ENCODE measurements at places on chromosomes 1 and 21.

GRCh38 chr1:30550365-30551220, 172.8 kb downstream of the MATN1 start:
- DNase-seq, result no peak

DNA sequence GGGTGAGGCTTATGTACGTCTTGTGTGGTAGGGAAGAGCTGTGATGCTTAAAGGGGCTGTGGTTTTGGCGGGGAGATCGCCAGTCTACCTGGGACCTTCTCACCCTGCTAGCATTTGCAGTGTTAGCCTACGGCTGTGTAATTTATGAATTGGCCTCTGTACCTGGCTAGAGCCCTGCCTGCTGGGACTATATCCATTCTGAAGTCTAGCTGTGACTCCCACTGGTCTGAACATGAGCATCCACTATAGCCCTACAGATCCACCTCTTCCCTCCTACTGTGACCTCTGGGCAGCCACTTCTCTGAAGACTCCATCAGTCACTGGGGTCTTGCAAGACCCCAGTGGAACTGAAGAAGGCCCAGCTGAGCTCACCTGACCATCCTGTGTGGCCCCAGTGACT, 73.7 kb downstream of the MT1HL1 start:
- no peak for DNase-seq

DNA sequence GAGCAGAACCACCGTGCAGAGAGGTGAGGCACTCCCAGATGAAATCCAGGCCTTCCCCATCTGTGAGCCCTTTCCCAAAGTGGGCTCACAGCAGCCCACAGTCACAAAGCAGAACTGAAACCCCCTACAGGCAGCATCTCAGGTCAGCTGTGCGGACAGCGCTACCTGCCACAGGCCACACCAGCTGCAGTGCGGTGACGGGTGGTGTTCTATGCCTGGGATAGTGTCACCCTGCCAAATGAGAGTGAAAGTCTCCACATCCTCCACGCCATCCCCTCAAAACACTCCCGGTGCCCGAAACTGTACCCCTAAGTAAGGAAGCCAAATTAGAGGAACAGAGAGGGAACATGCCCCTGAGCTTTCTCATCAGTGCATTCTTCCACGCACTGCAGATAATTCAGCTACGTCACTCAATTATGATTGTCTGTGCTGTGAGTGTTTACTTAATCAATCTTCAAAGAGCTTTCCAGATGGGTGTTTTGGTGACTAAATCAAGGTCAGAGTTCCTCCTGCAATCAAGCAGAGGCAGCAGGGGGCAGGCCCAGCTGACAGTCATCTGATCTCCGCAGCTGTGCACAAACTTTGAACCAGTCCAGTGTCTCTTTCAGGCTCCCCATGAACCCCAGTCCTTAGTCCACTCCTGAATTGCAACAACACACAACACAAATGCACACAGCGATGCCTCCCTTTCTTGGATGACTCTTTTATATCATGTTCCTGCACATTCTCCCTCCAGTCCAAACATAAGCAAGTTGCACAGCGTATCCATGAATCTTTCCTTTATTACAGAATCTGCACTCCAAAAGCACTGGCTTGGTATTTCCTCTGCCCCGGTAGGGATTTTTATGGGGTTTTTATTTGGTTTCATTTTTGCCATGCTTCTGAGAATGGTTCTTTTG, 150.0 kb downstream of the TOMM20 start:
- peak; percentile 77 for DNase-seq

- DNase-seq, result no peak
These were observed 1.9 kb downstream of the S100A10 start for GRCh38 chr1:151991663-151992302.

- DNase-seq, result peak; percentile 66
These were observed 859 bp downstream of the IFFO2 start for GRCh38 chr1:18955441-18956192.

- no peak for DNase-seq
These were observed 640.7 kb upstream of the PTBP2 start for GRCh38 chr1:96080925-96081324.

DNA sequence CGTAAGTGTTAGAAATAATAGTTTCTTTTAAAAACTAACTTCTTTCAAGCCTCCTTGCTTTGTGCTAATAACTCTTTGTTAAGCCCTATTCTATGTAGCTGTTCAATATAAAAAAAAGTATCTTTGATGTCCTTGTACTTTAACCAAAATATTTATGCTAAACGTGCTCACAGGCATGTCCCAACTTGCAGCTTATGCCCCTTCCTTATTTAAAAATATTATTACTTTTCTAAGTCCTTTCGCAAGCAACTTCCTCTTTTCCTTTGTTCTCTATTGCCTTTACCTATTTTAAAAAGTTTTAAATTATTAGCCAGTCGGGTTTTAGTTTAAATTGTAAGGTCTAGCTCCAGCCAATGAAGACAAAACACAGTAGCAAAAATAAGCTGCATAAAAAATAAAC, 43.4 kb upstream of the NBPF3 start:
- DNase-seq, result peak; percentile 27

DNA sequence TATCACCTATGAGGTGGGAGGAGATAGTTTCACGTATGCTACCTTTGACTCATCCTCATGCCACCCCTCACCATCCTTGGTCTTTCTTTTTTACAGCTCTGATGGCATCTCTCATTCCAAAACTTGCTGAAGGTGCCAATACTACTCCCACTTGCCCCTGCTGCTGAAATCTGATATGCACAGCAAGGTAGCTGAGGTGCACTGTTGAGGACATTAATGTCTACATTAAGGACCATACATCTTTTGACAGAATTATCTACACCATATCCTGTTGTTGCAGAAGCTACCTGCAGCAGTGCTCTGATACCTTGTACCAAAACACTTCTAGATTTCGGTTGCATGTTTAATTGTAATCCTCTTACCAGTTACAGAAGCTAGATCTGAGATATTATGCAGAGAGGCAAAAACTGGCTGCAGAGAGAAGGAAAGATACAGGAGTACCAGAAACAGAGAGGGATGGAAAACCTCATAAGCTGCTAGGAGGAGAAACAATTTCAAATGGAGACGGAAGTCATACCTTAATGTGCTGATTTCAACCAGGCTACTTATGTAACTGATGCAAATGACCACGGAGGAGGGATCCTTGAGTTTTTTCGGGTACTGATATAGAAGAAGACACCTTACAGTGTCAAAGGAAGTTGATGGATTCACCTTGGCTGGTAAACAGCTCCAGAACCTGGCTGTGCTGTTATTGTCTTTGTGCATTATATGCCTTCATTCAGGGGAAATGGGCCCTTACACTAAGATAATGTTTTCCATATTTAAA, 19.3 kb upstream of the PTPRC start:
- no peak for DNase-seq

DNA sequence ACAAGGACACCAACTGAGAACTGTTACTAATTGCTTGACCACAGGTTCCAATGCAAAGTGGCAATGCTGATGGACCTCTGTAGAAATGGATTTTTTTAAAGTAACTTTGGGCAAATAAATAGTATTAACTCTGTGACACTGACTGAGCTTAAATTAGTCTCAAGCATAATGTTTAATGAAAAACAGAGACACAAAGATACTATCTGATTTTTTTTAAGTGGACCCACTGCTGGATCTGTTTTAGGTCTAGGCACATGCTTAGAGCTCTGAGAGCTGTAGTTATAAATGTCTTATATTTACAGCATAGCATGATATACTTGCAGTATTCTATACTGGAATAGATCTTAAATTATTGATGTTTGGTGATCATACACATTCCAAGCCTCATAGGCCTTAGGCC, 481.6 kb upstream of the LRRC7 start:
- no peak for DNase-seq

GRCh38 chr1:30795026-30795425, 37.5 kb upstream of the LAPTM5 start:
- DNase-seq, result no peak

GRCh38 chr21:42763581-42764442, 110.4 kb downstream of the PDE9A start:
- DNase-seq, result no peak

- no peak for DNase-seq
These were observed 91.4 kb downstream of the TAS1R2 start for GRCh38 chr1:18768086-18768485.

GRCh38 chr1:231460614-231461013, 38.5 kb upstream of the EGLN1 start:
- peak; percentile 91 for DNase-seq

DNA sequence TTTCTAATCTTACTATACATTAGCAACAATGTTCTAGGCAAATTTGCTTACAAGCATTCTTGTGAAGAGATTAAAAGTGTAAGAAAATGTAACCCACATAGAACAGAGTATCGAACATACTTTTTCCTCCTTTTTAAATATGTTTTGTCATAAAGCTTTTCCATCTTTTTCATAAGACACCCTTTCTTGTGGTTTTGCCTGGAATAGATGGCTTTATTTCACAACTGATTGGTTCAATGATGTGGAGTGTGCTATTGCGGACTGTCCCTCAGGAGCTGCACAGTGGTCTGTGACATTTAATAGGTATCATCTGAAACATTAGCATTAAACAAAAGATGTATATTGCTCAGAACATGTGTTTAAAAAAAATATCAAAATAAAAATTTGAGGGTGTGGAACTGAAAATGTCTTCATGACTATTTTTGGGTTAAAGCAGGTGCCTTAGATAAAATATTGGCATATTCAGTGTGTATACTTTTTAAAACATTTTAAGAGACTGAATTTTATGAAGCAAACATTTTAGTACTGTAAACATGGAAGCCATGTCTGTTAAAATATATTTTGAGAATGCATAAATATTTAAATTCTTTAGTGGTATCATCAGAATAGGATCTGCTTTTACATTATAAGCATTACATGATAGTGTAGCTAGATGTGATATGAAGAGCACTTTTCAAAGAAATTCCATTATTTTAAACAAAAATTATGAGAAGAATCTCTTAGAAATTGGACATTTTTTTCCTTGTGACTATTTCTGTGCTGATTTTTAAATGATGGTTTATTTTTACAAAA, 48.3 kb upstream of the C1orf146 start:
- DNase-seq, result no peak

GRCh38 chr1:181504399-181504842, 21.1 kb downstream of the CACNA1E start:
- DNase-seq, result peak; percentile 72

DNA sequence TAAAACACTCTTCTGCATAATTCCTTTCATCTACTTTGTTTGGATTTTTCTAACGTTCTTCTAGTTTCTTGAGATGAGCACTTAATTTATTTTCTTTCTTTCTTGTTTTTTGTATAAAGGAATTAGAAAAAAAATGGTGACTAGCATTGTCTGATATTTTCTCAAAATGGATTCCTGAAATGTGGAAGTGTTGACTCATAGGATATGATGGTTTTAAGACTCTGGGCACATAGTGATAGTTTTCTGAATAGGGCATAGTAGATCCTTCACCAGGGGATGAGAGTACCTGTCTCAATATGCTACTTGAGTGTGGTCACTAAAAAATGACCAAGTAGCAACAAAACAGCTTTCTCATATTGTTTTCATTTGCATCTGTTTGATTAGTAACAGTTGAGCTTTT, 100.9 kb downstream of the PEX14 start:
- DNase-seq, result no peak

GRCh38 chr1:221994274-221994698, 252.4 kb upstream of the DUSP10 start:
- DNase-seq, result peak; percentile 11

DNA sequence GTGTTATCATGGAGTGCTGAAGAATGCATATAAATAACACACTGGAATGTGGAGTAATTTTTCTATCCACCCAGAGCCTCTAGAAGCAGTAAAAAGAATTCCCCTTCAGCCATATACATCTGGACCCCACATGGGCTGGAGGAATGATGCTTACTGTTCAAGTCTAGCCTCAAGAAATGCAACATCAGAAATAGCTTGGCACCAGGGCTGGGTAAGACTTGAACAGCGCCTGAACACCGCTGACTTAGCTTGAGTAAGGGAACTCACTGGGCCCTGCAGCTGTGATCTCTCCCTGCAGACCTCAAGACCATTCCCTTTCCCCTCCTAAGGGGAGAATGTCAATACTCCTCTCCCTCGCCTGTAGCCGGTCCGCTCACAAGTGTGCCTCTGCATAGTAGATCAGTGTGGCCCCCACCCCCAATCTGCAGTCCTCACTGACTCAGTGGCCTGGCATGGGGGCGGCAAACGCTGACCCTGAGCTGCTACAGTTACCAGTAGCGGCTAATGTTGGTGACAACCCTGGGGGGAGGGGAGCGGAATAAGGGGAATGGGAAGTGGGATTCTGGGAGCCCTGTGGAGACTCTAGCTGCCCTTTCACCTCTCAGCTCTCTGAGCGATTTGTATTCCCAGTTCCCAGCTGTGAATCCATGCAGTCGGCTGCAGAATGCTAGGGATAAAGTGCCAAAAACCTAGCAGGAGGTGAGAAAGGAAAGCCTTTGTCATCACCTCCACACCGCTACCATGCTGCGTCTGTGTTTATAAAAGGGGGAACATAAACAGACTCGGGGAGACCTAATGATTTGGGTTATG, 483.9 kb downstream of the DISC1 start:
- no peak for DNase-seq
